ENCODE measurements at places on chromosomes 3 and 15.

GRCh38 chr15:22963641-22964040 lies 16.5 kb downstream of the CYFIP1 start:
- DNase-seq: no peak

- no peak for DNase-seq
Measured at GRCh38 chr3:123618768-123619484, 34.1 kb upstream of the HACD2 start.

GRCh38 chr15:80730387-80730786 lies 35.3 kb downstream of the ABHD17C start:
- no peak for DNase-seq

GRCh38 chr3:161100994-161101393 lies 4.2 kb downstream of the B3GALNT1 start:
- DNase-seq: no peak

- DNase-seq: no peak
Measured at GRCh38 chr3:44880284-44880683, 5.9 kb downstream of the TGM4 start.

GRCh38 chr3:45092132-45093031 lies 53.8 kb downstream of the CDCP1 start:
- DNase-seq: no peak

DNA sequence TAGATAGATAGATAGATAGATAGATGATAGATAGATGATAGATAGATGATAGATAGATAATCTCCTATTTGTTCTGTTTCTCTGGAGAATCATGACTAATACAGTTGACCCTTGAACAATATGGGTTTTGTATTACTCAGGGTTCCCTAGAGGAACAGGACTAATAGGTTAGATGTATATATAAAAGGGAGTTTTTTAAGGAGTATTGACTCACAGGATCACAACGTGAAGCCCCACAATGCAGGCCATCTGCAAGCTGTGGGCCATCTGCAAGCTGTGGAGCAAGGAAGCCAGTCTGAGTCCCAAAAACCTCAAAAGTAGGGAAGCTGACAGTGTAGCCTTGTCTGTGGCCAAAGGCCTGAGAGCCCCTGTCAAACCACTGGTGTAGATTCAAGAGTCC lies 67.6 kb downstream of the PYDC2 start:
- DNase-seq: no peak

- no peak for DNase-seq
Measured at GRCh38 chr15:82832601-82833361, 23.4 kb downstream of the WHAMM start.

DNA sequence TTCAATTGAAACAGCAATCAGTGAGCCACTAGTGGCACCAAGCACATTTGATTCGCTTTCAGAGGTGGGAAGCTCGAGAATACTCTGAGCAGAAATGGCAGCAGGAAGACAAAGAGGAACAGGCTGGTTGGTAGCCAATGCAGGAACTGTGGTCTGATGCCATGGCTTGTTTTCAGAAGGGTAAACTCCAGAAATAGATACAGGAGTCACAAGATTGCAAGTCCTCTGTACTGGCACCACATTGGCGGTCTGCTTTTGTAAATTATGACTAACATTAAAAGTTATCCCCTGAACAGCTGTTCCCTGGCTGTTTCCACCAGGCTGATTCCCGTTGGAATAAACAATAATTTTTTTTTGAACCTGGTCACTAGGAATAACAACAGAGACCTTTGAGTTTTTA lies 35.5 kb downstream of the USF3 start:
- DNase-seq: no peak

GRCh38 chr3:128167646-128167972 lies 14.3 kb downstream of the EEFSEC start:
- no peak for DNase-seq

DNA sequence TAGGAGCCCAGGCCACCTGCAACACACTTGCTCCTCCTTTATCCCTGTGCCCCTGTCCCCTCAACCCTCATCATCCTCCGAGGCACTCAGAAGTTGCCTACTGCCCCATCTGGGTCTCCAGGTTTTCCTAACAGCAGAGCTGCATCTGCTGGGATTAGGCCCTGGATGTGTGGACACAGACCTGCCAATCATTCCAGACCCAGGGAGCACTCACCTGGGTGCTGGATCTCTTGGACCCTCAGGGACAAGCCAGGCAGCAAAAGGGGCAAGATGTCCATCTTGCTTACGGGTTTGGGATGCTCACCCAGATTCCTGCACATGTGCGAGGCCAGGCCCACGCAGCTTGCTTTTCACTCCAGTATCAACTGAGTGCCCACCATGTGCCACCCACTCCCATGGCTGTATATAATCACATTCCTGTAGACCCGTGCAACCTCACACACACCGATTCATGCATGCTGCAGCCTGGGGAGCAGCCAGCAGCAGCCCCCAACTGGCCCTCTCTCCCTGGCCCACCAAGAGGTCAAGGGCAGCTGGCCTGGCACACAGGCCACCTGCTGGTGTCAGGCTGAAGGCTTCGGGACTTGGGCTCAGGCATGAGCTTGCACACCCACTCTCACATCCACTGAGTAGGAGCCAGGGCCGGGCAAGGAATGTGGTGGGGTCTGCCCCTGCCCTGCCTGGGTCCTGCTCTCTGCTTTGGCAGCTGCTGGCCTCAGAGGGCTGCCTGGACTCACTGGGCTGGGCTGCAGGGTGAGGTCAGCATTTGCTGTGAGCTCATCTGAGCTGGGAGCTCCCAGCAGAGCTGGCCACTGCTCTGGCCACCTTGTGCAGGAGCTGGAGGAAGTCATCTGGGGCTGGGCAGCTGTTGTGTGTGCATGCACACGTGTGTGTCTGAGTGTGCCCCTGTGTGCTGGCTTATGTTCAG lies 14.9 kb downstream of the PRKCD start:
- no peak for DNase-seq

DNA sequence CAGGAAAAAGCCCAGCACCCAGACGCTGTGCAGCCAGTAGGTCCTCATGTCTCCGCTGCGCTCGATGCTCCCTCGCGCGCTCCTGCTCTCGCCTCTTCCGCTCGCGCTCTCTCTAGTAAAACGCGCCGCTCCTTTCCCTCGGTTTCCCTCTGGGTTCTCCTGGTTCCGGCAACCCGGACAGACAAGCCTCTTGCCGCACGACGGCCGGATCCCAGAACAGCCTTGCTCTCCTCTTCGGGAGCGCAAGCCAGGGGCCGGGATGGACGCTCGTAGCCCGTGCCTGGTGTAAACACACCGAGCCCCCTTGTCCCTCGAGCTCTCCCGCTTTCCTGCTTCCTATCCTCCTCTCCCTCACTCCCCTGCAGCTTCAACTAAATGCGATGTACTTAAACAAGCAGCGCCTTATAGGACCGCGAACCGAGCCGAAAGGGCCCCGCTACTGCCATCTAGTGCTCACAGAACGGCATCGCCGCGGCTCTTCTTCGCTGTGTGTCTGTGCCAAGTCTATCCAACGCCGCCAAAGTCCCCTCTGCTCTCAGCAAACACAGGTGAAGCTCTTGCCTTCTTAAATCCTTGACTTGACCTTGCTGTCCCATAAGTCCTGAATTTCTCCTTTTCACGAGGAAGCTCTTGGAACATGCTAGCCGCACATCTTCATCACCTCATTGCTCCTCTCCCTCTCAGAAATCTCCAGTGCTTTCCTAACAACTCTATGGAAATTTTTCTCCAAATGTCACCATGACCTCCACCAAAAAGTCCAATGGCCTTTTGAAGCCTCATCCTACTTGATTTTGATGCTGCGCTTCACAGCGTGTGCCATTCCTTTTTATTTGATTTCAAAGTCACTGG lies 1037.2 kb downstream of the IGSF11 start:
- peak; percentile 52 for DNase-seq

DNA sequence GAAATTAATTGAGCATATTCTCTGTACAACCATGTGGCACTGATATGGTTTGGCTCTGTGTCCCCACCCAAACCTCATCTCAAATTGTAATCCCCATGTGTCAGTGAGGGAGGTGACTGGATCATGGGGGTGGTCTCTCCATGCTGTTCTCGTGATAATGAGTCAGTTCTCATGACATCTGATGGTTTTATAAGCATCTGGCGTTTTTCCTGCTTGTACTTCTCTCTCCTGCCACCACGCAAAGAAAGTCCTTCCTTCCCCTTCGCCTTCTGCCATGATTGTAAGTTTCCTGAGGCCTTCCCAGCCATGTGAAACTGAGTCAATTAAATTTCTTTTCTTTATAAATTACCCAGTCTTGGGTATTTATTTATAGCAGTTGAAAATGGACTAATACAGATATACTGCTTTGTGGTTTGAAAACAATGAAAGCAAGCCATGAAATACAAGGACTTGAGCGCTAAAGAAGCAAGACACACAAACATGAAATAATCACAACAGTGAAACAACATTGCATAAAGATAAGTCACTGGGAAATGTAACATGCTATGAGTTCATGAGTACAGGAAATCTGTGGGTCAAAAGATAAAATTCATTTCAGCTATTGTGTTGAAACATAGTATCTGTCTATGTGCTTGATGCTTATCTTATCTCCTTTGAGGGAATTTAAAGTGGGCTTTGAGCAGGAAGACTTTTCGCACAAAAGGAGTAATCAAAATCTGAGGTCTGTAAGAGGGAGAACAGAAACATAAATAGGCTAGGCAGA lies 288.7 kb downstream of the GBE1 start:
- no peak for DNase-seq

DNA sequence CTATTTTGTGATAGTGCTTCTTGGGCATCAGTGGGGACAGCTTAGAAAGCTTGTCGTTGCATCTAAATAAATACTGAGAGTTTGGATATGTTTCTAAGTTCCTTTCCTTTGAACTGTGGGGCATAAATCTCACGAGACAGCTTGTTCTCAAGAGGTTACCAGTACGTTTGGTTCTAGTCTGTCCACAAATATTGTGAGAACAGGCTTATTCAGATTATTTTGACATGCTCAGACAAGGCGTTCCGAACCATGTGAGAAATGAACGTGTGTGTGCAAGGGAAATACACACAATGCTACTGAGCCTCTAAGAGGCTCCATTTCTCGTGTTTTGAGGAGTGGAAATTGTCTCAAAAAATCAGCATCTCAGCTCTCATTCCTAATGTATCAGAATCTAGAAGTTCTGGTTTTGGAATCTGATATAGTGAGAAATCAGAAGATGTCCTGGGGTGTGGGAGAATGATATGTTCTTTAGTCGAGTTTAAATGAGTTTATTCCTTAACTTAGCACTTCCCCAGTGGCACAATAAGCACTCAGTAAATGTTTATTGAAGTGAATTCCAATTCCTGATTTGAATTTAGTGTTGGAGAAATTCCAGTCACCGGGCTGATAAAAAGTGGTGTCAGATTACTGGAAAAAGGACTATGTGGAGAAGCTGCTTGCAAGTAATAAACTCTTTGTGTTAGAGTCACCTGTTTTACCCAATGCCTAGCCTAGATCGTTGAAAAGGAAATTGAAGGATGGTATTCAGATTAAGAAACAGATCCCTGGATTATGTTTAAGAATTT lies 481.5 kb downstream of the LPP start:
- DNase-seq: no peak

DNA sequence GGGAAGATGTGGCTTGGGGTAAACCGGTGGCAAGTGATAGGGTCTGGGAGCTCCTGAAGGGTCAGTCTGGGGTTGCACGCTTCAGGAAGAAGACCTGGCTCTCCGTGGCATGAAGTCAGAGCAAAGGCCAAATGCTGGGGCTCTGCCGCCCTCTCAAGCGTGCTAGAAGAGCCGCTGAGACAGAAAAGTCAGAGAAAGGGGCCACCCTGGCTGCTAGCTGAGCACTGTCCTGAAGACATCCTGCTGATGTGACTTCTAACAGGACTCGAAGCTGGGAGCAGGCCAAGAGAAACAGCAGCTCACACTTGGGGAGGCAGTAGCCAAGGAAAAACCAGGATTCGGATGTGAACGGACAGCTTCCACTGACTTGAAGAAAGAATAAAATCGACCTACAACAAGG lies 270.4 kb downstream of the OCA2 start:
- DNase-seq: no peak

DNA sequence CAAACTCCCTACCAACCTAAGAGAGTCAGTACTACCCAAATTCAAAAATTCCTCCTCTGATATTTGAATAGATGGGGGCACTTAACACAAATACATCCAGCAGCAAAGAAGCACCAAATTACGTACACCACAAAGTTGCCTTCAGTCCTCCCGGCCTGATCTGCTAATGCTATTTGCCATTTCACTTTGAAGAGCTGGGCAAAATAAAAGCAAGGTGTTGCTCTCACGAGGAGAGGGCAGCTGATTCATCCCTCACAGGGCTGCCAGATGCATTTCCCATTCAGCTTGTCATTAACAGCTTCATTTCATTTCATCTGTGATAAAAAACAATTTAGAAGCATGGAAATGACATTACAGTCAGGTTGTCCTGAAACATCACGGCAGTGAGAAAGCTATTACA lies 283.4 kb upstream of the VEPH1 start:
- no peak for DNase-seq

GRCh38 chr3:134618478-134619300 lies 32.1 kb downstream of the KY start:
- no peak for DNase-seq

GRCh38 chr3:10783360-10784351 lies 32.4 kb upstream of the SLC6A11 start:
- DNase-seq: no peak

GRCh38 chr15:96818861-96819260 lies 488.4 kb downstream of the NR2F2 start:
- no peak for DNase-seq

- no peak for DNase-seq
Measured at GRCh38 chr3:177104299-177104992, 92.8 kb downstream of the TBL1XR1 start.

- DNase-seq: no peak
Measured at GRCh38 chr3:50573566-50574443, 4.5 kb downstream of the HEMK1 start.

DNA sequence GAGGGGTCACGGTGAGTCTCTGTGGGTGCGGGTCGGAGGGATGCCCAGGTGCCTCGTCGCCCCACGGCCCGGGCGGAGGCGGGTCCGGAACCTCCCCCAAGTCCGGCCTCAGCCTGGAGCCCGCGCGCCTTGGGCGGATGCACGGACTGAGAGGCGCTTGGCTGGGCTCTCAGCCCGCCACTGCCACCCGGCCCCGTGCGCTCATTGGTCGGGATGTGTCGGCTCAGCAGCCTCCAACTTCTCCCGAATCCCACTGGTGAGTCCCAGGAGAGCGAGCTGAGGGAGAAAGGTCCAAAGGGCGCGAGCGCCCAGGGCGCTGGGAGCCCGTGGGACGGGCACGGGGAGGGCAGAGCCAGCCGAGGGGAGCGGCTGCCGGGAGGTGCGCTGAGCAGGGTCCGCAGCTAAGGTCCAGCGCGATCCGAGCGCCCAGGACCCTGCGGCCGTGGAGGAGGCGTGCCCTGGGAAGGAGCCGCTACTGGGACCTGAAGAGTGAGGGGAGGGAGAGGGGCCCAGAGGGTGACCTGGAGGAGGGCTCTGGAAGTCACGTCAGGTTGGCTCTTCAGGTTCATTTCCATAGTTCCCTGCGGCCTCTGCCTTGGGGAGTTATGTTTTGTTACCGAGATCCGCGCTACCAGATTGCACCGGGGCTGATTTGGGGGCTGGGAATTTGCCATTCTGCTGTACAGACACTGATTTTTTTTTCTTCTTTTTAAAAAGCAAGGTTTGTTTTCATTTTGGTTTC lies at the start of gene MME:
Gene MME, plus strand, starts transcription at position 574 of the 742 bp plus-strand sequence. CDS start 3,849 bp downstream, outside the sequence.
- DNase-seq: no peak

GRCh38 chr3:134308350-134308891 lies 57.8 kb upstream of the RYK start:
- no peak for DNase-seq

- no peak for DNase-seq
Measured at GRCh38 chr3:48016301-48016973, at the start of gene MAP4. MAP4 (minus strand) TSS chr3:48016416; CDS start chr3:47998860, 17,556 bp downstream.

All from NCI-H187 treated with DMSO at 0.1 percent for 48 hours (cell line).